ENCODE measurements at places on chromosomes 6 and 20.

GRCh38 chr6:142627474-142627873 lies 317.5 kb downstream of the HIVEP2 start:
- DNase-seq, result peak; percentile 5

DNA sequence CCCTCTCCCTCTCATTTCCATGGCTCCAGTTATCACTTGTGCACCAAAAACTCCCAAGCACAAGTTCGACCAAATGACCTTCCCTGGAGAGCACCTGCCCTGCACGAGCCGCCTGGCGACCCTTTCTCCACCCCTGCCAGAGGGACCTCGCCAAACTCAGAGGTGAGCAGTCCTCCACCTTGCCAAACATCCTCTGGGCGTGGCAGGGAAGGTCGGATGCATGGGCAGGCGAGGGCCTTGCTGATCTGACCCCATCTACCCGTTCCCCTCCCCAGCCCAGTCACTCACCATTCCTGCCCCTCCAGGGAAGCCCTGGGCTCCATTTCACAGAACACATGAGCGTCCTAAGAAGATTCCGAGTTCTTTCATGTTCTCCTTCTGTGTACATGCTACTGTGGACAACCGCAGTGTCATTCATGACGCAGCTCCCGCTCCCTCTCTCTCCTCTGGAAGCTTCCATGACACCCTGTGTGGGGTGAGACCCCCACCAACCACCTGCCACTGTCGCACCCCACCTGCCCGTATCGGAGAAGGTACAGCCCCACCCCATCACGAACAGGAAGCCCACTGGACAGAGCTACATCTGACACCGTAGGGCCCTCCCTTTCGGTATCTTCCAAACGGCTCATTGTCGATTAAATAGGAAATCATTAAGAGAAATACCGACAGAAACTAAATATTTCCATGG lies 104.3 kb downstream of the DACT2 start:
- no peak for DNase-seq

GRCh38 chr20:24684421-24684871 lies 215.0 kb downstream of the SYNDIG1 start:
- no peak for DNase-seq

GRCh38 chr6:82467338-82467737 lies 103.7 kb downstream of the TPBG start:
- no peak for DNase-seq

DNA sequence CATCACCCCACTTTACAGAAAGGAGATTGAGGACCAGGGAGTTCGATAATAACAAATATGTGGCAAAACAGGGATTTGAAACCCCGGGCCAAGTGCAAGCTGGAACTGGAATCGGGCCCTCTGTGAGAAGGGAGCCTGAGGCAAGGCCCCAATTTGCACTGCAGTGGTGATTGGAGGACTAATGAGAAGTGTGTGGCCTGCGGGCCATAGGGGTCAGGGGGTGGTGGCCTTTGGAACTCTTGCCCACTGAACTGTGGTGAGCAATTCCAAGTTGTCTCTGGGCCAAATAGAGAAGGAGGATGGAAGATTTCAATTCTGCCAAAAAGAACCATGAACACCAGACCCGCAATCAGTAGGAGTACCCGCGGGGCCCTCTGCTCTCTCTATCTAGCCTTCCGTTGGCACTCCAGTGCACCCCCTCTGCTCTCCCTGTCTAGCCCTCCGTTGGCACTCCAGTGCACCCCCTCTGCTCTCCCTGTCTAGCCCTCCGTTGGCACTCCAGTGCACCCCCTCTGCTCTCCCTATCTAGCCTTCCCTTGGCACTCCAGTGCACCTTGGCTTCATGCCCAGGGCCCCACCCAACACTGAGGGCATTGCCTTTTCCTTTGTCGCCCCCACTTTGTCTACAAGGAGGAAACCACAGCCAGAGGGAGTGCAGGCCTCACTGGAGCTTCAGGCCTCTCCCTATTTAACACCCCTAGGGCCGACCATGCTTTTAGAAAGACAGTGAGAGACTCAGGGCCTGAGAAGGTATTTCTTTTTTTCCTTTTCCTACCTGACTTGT lies 6.0 kb upstream of the PTPRA start:
- no peak for DNase-seq

GRCh38 chr6:131398176-131398575 lies 174.8 kb upstream of the ARG1 start:
- DNase-seq, result no peak

- DNase-seq, result no peak
These were observed 568 bp downstream of the CCDC170 start for GRCh38 chr6:151494235-151494935.

DNA sequence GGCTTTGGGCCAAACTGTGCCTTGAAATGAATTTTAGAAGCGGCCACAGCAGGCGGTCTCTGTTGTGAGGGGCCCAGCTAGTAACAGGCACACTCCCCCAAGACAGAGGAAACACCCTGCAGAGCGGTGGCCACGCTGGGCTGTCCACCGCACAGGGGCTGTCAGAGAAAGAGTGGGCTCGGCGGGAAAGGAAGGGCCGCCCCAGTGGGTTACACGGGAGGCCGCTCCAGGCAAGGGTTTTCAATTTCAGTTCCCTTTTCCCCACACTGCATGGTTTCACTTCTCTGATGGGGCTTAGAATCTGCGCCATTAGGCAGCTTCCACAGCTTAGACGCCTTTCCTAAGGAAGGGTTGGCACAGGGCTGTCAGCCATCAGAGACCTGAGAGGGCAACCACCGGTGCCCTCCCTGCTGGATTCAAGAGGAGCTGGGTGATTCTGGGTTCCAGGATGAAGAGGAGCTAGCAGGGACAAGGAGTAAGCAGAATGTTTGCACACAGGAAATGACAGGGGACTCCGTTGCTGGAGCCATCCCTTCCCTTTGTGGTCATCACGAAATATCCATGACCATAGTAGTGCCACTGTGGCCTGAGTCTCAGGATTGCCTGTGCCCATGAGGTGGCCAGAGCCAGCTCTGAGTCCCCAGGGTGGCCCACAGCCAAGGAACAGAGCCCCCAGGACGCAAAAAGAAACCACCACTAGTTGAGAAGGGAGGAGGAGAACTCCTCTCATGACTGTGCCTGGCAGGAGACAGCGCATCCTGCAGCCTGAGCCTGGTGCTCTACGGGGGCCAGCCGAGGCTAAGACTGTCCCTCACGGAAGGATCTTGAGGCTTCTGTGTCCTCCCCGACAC lies 282.7 kb downstream of the NRN1 start:
- no peak for DNase-seq

DNA sequence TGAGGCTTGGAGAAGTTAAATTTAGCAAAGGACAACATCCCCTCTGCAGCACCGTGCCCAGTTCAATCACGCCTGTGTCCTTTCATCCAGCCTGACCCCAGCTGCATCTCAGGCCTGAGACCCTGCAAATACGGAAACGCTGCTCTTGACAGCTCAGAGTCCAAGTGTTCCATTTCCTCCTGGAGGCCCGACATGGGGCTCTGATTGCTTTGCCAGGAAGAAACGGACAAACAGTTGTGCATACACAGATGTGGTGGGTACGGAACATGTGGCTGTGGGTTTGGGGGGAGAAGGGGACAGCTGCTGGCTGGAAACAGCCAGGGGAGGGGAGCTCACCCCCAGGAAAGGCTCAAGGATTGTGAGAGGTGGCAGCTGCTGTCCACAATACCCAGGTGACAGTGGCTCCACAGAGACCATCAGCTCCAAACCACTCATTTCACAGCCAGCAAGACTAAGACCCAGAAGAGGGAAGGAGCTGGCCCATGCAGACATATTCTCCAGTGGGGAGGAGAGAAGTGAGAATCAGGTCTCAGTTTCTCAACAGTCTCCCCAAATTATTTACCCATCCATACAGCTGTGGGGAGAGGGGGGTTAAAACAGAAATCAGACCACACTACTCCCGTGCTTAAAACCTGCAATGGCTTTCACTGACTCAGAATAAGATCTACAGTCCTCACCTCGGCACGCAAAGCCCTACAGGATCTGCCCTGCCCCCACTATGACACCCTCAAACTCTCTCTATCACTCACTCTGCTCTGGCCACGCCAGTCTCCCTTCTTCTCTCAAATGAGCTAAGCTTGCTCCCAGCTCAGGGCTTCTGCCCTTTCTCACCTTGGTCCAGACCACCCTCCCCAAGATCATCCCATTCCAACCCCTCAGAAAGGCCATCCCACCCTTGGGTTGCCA lies 89.1 kb downstream of the PREX1 start:
- DNase-seq, result no peak

DNA sequence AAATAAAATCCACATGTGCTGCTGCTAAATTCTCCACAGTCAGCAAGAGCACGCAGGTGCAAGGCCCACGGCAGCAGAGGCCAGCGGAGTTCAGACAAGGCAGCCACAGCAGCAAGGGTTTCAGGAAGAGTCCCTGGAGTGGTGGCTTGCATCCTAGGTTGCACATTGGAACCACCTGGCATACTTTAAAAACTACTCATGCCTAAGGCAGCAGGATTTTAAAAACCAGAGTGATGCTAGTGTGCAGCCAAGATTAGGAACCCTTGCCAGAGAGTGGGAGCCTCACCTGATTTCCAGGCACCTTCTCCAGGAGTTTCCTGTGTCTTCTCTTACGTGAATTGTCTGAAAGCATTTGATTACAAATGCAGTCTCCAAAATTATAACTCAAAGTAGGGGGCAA lies 104.0 kb upstream of the GPR6 start:
- DNase-seq, result no peak

DNA sequence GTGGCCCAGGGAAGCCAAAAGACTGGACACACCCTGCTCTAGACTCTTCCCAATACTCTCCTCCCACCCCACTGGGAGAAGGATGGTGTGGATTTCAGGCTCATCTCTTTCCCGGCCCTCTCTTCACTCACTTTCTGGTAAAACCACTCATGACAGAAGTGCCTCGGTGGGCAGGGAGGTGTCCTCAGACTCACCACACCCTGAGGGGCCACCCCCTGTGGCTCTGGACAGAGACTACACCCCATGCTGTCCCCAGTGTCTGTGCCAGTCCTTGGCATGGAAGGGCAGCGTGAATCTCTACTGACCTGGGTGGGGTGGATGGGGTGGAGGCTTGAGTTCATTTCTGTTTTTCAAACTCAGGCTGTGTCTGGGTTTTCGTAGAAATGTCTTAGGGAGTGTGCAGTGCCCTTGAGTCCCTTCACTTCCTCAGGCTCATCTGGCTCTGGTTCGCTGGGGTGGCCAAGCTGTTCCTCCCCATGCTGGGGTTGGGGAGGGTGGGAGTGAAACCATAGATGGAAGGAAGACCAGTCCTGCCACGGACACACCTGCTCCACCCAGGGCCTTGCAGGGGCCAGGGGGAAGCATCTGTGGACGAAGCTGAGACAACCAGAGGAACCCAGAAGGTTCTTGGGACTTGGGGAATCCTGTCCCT lies 59.1 kb downstream of the EZR start:
- no peak for DNase-seq

DNA sequence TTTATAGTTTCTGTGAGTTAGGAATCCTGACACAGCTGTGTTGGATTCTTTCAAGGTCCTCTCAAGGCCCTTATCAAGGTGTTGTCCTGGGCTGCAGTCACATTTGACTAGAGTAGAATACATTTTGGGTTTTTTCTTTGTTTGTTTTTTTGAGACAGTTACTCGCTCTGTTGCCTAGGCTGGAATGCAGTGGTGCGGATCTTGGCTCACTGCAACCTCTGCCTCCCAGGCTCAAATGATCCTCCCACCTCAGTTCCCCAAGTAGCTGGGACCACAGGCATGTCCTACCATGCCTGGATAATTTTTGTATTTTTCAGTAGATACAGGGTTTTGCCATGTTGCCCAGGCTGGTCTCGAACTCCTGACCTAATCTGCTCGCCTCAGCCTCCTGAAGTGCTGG lies 15.7 kb downstream of the NFYA start:
- no peak for DNase-seq

DNA sequence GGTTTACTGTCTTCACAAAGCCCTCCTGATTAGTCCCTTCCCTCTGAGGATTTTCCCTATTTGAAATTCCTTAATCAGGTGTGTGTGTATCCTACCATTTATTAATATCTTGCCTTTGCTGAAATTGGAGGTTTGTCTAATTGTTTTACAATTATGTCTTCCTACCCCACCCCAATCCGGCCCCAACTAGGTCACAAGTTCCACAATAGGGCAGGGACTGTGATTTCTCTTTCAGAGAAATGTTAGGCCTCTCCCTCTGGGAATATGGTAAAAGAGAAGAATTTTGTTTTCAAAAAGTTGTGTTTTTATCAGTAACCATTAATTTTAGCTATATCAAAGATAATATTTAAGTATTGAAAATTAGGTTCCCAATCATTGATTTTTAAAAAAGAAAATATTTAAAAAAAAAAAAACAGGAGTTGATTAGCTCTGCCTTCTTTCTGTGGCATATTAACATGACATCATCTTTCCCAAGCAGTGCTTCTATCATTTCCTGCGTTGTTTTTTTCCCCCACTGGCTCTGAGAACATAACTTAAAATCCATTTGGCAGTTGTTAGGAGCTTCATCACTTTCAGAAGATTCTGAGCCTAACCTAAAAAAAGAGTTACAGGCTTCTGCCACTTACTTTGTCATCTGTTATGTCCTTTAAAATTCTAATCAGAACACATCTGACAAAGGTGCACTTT lies 36.1 kb downstream of the BLOC1S5 start:
- DNase-seq, result no peak

DNA sequence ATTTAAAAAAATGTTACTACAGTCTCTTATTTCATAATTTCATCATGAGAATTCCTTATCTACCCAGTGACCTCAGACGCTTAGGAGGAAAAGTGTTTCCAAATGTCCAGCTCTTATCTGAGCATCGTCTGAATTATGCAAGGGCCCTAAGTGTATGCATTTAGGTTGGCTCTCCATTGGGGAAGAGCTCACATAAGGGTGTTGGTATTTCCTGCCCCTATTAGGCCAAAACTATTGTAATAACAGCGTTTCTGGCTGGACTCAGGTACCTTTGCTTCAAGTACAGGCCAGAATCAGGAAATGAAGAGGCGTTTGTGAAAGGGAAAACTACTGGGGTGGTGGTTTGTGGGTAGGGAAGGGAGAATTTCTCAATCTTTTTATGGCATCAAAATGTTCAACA lies 40.4 kb upstream of the SGK1 start:
- no peak for DNase-seq

GRCh38 chr6:84581494-84582259 lies 182.7 kb downstream of the TBX18 start:
- DNase-seq, result peak; percentile 64

DNA sequence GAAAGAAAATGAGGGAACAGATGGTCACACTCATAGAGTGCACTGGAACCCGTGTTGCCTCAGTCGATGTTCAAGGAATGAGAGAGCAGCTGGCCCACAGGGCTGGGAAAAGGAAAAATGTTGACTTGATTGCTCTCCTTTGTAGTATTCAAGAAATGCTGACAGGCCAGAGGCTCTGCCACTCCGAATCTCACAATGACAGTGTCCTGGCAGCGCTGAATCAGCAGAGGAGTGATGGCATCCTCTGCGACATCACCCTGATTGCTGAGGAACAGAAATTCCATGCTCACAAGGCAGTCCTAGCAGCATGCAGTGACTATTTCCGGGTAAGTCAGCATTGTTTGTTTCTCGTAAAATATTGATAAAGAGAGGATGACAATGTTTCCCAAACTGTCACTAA lies 51.3 kb downstream of the KLHL32 start:
- no peak for DNase-seq
